ENCODE measurements at places on chromosomes 5 and 9. TPM values are rescaled to one million over a fixed set of nuclear protein-coding genes. Genes with fewer than 3 reads are reported as not detected.

SLC9A3 gene
- total RNA-seq: 2.2 TPM

CTNNAL1 gene
- total RNA-seq: 25.7 TPM

TEX48 gene
- total RNA-seq: 0.42 TPM

ZFP37 gene
- total RNA-seq: 1.6 TPM

NMUR2 gene
- total RNA-seq: not detected

IL6ST gene
- total RNA-seq: 66.8 TPM

PCDHA10 gene
- total RNA-seq: not detected

TAF11L5 gene
- not detected for total RNA-seq

LCP2 gene
- 202 TPM for total RNA-seq

BARHL1 gene
- total RNA-seq: not detected
